Hematopoietic multipotent progenitor cell treated with erythropoietin and hydrocortisone succinate and interleukin-3 and kit ligand, for 15 days (in vitro differentiated cells): ENCODE measurements at places on chromosomes 1 and 21.

GRCh38 chr1:215132156-215132555, 49.6 kb downstream of the KCNK2 start:
- no peak for DNase-seq

GRCh38 chr21:34179204-34179935, 106.0 kb downstream of the MRPS6 start:
- DNase-seq = no peak

DNA sequence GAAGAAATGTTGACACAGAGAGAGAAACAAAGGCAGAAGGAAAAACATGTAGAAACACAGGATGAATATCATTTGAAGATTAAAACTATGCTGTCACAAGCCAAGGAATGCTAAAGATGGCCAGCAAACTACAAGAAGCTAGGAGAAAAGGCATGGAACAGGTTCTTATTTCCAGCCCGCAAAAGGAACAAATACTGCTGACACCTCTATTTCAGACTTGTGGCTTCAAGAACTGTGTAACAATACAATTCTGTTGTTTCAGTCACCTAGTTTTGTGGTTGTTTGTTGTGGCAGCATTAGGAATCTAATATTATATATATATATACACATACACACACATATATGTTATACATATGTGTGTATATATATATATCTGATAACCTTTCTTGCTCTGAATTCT, 1543.9 kb downstream of the KCNT2 start:
- DNase-seq = no peak

- no peak for DNase-seq
Observed at GRCh38 chr21:28590676-28591075, 402.0 kb downstream of the LTN1 start.

DNA sequence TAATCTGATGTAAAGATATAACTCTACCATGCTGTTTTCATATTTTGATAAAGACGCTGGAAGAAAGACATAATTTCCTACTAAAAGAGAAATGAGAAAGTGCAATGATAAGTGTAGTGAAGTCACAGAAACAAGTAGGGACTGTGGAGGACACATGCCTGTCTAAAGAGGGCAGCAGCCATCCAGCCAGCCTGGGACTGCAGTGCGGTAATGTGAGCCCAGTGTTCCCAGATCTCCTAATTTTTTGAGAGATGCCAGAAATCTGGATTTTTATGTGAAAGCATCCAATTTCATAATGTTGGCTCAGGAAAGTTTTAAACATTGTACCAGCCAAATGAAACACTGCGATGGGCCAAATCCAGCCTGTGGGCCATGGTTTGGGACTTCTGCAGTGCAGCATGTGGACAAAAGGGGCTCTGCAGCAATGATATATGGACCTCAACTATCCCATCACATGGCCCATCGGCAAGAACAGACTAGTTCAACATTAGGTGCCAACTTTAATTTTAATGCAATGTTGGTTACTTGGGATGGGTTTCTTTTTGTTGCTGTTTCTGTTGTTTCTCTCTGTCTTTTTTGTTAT, 329.5 kb downstream of the LTN1 start:
- no peak for DNase-seq

DNA sequence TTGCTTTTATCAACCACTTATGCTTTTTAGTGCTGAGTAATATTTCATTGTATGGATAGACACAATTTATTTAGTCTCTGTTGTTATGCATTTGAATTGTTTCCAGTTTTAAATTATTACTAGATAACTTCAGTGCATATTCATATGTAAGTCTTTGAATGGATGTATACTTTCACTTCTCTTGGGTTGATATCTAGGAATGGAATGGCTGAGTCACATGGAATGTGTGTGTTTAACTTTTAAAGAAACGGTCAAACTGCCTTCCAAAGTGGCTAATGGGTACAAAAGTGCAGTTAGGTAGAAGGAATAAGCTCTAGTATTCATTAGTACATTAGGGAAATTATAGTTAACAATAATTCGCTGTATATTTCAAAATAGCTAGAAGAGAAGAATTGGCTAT, 82.4 kb downstream of the NPHS2 start:
- DNase-seq = no peak

DNA sequence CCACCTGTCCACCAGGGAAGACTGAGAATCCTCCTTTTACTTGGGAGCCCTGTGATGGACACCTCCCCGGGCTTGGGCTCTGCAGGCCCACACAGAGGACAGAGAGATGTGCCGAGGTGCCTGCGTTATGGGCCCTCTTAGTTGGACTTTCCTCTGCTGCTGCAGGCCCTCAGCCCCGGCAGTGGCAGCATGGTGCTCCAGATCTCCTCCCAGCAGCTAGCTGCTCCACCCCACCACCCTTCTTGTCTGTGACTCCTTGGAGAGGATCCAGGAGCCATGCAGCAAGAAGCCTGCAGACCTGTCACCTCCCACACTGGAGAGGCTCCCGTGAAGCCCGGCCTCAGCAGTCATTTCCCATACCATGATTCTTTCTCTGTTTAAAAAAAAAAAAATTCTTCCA, 27.4 kb downstream of the PHGDH start:
- DNase-seq = no peak

DNA sequence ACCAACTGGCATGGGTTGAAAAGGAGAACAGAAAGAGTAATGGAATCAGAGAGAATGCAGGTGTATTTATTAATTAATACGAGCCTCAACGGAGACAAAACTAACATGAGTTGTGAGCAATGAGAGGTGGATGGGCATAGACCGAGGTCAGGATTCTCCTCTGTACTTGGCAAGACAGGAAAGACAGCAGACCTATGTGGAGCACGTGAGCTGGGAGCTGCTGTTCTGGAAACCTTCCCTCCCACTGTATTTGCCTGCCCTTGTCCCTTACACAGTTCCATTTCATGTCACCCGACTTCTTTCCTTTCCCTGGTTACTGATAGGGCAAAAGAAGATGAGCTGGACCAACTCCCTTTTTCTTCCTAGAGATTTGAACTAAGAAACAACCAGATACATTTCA, 110.9 kb downstream of the MRPS6 start:
- DNase-seq = no peak

- no peak for DNase-seq
Observed at GRCh38 chr21:45011426-45011825, 63.0 kb upstream of the ADARB1 start.

DNA sequence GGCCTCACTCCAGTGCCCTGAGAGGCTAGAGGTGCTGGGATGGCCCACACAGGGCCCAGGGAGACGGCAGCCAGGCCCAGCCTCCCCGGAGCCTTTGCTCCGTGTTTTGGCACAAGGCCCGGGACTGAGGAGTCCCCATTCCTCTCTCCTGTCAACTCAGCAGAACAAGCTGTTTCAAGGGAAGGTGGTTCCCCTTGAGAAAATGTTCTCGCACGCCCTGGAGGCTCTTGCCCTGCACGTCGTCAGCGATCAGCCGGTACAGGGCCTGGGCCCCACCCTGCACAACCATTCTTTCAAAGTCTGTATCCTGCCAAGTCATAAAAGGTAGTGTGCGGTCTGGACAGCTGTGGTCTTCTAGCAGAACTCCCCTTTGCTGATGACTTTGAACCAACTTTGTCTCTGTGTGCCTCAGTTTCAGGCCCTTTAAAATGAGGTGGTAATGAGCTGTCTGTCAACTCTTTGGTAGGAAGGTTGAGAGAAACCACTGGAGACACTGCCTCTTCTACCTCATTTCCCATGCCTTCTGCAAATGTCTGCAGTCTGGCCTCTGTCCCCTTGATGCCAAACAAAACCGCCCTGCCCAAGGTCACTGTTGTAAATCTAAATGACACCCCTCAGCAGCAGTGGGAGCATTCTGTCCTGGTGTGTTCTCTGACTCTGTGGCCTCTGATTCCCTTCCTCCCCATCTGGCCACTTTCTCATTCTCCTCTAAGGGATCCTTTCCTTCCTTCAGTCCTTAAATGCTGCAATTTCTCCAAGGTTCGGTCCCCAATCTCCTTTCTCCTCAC, 138.6 kb upstream of the JUN start:
- DNase-seq = no peak

DNA sequence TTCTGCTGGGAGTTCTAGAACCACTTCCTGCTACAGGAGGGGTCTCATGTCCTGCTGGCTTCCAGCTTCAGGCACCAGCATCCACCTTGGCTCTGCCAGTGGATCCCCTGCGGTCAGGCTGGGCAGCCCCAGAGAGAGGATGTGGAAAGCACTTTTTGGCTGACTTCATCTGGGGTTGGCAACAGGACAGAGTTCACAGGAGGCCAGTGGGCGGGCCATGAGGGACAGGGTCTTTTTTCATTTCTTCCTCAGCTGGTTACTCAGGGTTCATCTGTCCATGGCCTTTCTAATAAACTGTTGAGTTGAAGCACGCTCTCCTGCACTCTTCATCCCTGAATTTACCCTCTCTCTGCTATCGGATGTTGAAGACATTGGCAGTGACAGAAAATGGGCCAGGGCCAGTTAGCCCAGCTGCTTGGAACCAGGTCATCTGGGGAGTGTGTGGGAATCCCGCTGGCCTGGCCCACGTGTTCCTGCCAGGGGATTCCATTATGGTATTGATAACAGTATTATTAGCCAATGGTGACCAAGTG, 45.2 kb downstream of the RPS6KA1 start:
- no peak for DNase-seq

DNA sequence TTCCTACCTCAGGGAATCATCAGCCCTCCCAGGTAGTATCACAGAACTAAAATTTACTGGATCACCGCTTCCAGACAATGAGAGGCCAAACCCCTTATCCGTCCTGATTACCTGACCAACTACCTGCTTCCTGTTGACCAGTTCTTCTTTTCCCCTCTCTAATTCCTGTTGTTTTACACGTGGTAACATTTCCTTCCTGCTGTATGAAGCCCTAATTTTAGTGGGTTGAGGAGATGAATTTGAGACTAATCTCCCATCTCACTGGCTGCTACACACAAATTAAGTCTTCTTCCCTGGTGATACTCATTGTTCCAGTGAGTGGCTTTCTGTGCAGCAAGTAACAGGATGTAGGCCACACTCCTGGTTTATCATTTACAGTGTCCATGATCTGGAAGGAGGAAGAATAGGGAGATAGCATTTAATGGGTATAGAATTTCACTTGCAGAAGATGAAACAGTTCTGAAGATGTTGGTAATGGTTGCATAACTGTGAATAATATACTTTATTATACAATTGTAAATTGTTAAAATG, 2112.9 kb downstream of the NCAM2 start:
- DNase-seq = no peak

- no peak for DNase-seq
Observed at GRCh38 chr1:214808845-214809460, 206.0 kb downstream of the CENPF start.

GRCh38 chr1:64269558-64269884, 66.1 kb downstream of the UBE2U start:
- DNase-seq = no peak

GRCh38 chr1:229817936-229818335, 191.9 kb downstream of the URB2 start:
- no peak for DNase-seq

DNA sequence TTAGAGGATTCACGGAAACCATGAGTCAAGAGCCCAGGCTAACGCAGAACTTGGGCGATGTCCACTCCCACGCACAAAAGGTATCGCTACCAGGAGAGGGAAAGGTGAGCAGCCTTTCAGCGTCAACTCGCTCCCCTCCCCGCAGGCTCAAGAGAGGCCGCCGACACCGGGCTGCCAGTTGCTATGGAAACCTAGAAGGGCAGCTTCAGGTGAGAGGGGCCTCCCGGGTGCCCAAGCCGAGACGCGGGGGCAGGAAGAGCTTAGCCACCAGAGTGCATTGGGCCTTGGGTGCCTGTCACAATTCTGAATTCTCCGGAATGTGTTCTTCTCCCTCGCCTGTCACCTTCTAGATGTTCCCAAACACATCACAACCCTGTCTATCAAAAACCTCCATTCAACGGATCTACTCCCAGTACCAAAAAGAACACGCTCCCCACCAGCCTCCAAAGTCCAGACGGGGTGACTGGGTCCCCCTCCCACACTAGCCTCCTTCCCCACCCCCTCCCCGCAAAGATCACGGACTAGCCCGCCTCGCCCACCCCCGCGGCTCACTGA, 694 bp downstream of the MEAF6 start:
- DNase-seq = peak; percentile 45

DNA sequence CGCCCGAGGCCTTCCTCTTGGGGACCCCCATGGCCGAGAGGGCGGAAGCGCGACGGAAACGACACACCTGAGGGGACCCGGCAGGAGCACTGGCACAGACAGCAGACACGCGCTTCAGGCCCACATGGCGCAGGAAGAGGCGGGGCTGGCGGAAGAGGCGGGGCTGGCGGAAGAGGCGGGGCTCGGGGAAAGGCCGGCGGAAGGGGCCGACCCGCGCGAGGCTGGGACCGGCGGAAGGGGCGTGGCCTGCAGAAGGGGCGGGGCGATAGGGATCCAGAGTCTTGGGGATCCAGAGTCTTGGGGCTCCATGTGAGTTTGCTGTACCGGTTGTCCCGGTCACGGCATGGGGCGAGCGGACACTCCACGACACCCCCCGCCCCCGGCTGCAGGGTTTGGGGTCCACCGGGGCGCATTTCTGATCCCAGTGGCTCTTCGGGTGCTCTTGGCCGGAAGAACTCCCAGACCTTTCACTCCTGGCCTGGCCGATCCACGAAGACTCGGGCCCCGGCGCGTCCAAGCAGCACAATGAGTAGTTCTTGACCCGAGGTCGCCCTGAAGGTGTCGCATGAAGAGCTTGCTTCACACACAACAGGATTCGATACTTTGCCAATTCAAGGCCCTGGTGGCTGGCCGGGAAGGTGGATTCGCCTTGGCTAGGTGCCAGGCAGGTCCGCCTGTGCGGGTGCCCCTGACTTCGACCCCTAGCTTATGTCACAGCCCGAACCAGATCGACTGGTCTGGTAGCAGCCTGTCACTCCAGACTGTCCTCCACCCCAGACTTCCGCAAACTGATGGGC, at the start of gene URB1:
TSS of gene URB1 (minus strand) at position 133 of the 797 bp plus-strand sequence. CDS start at position 31, 102 bp downstream.
- DNase-seq = peak; percentile 93

DNA sequence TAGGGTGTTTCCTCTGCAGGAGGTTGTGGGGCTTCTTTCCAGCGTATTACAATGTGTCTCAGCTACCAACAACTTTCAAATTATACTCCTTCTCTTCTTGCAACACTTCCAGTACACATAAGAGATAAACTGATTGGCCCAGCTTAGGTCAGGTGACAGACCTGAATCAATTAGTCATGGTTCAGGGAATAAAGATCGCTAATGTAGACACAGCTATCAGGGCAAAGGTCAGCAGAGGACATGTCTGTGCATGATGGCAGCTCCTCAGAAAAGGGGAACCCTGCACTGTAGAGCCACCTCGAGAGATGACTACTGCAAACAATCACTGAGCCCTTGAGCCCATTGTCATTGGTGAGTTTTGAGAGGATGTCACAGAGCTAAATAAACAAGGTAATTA, 36.8 kb upstream of the PKN2 start:
- no peak for DNase-seq

GRCh38 chr1:174413632-174414031, 34.1 kb upstream of the GPR52 start:
- DNase-seq = no peak

DNA sequence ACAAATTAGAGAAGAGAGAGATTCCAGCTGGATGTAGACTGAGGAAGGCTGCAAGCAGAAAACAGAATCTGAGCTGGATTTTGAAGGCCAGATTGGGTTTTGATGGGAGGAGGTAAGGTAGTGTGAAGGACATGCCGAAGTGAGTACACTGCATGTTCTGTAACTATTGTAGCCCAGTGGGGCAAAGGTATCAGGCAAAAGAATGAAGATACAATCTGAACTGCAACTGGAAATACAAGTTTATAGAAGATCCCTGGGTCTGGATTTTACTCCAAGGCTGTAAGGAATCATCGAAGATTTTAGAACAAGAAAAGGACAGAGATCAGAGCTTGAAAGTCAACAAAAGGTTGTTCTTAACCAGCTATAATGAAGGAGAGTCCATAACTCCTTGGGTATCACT, 382.0 kb downstream of the KCNH1 start:
- no peak for DNase-seq
